ENCODE measurements at places on chromosomes 7 and 10.

GRCh38 chr10:126930883-126931503 is 25.8 kb downstream of the DOCK1 start:
- no peak overlapping the region for H3K4me3 ChIP-seq
- DNase-seq: no peak
- no peaks in the 10 kb centered on the region for H3K4me1 ChIP-seq

DNA sequence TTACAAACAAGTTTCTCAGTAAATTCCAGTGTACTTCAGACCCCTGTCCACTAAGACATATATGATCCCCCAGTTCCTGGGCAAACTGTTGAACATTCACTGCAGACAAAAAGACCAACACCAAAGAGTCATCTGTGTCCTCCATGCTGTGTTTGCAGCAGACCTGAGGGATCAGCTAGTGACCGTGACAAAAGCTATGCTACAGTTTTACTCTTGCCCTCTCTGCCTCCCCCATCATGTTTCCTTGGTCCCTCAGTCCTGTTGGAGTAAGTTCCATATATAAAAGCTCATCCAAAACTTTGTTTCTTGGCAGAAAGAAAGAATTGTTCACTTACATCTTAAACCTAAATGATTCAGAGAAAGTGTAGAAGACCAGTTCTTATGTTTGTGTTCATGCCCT is 56.1 kb downstream of the PODXL start:
- no peaks in the 10 kb centered on the region for H3K27me3 ChIP-seq
- H3K4me1 ChIP-seq: peaks cover 49% of the 10 kb centered on the region
- H3K4me3 ChIP-seq: no peak overlapping the region
- H3K27ac ChIP-seq: no peak overlapping the region
- H3K36me3 ChIP-seq: peaks cover 12% of the 10 kb centered on the region

GRCh38 chr7:64611717-64612116 is 48.8 kb upstream of the ZNF680 start:
- no peaks in the 10 kb centered on the region for H3K36me3 ChIP-seq
- no peak for DNase-seq
- no peaks in the 10 kb centered on the region for H3K27me3 ChIP-seq

GRCh38 chr10:83909001-83909400 is 230.3 kb upstream of the GHITM start:
- H3K27me3 ChIP-seq: no peaks in the 10 kb centered on the region
- H3K4me3 ChIP-seq: no peak overlapping the region
- no peaks in the 10 kb centered on the region for H3K36me3 ChIP-seq
- no peak overlapping the region for H3K27ac ChIP-seq
- DNase-seq: no peak

DNA sequence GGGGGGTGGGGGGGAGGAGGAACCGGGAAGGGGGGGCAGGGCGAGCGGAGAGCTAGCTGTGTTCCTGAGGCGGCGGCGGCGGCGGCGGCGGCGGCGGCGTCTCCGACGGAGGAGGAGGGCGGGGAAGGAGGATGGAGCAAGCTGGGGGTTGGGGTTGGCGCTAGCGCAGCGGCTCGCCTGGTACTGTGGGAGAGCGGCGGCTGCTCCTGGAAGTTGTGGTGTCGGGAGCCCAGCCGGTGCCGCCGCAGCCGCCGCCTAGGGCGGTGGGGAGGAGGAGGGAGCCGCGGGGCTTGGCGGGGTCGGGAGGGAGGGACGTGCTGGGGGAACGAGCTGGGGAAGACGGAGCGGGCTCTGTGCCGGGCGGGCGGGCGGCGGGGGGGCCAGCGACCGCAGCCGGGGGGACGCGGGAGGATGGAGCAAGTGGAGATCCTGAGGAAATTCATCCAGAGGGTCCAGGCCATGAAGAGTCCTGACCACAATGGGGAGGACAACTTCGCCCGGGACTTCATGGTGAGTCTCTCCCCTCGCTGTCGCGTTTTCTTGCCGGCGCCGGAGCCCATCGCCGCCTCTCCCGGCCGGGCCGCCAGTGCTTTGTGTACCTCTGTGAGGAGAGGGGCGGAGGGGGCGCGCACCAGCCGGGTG is at the start of gene PTPN12:
PTPN12 (plus strand) TSS at position 160 of the 642 bp plus-strand sequence; CDS start at position 412, 252 bp downstream.
- peak within 1 kb of the TSS; percentile 93 for H3K4me3 ChIP-seq
- H3K4me1 ChIP-seq: peaks cover 12% of the 10 kb centered on the region
- peak within 1 kb of the TSS; percentile 90 for H3K27ac ChIP-seq

- no peaks in the 10 kb centered on the region for H3K27me3 ChIP-seq
- no peak overlapping the region for H3K4me3 ChIP-seq
- H3K36me3 ChIP-seq: no peaks in the 10 kb centered on the region
These were observed 22.8 kb downstream of the FAM107B start for GRCh38 chr10:14751921-14752320.

DNA sequence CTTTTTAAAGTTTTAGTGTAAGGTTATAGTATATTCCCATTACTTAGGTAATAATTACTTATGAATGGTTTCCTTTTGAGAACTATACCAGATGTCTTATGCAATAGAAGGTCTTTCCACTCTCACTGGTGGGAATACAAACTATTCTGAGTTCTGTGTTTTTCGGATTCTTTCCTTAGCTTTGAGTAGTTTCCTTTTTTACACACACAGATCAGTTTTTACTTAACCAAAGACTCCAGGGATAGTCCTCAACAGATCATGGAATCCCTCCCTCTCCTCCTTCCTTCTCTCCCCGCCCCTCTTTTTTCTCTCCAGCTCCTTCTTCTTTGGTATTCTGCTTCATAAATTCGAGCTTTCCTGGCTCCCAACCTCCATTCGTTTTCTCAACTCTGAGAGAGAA is 13.3 kb downstream of the COPG2 start:
- H3K36me3 ChIP-seq: peaks cover 12% of the 10 kb centered on the region
- H3K27me3 ChIP-seq: no peaks in the 10 kb centered on the region
- no peak overlapping the region for H3K4me3 ChIP-seq
- DNase-seq: no peak
- H3K4me1 ChIP-seq: peaks cover 19% of the 10 kb centered on the region

GRCh38 chr10:78210548-78210947 is 176.9 kb downstream of the RPS24 start:
- peaks cover 2% of the 10 kb centered on the region for H3K27me3 ChIP-seq
- no peak overlapping the region for H3K4me3 ChIP-seq
- no peak overlapping the region for H3K27ac ChIP-seq
- no peaks in the 10 kb centered on the region for H3K36me3 ChIP-seq
- no peak for DNase-seq

GRCh38 chr10:34444223-34445183 is 370.6 kb downstream of the PARD3 start:
- H3K4me3 ChIP-seq: no peak overlapping the region
- no peaks in the 10 kb centered on the region for H3K36me3 ChIP-seq
- H3K27ac ChIP-seq: no peak overlapping the region
- DNase-seq: no peak
- H3K4me1 ChIP-seq: no peaks in the 10 kb centered on the region
- no peaks in the 10 kb centered on the region for H3K27me3 ChIP-seq

- H3K36me3 ChIP-seq: no peaks in the 10 kb centered on the region
- H3K4me1 ChIP-seq: peaks cover 15% of the 10 kb centered on the region
- no peaks in the 10 kb centered on the region for H3K27me3 ChIP-seq
- peak; percentile 24 for DNase-seq
- H3K4me3 ChIP-seq: peak overlapping the region; percentile 91
These were observed 1.1 kb downstream of the TTYH3 start for GRCh38 chr7:2632733-2633537.

DNA sequence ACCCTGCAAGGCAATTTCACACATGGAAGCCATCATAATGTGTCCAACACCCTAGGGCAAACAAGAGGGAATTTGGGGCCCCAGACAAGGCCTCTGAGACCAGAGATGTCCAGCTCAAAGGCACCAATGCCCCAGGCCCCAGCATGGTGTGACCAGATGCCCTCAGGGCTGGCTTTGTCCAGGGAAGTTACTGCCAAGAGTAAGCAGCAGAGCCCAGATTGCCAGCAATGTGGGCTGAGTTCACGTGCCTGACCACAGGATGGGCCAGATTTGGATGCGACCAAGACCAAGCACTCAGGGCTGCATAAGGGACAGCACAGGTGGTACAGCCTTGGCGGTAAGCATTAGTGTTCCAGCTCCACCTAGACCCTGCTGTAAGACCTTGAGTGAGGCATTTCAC is 12.7 kb downstream of the MYOF start:
- H3K27ac ChIP-seq: no peak overlapping the region
- no peak for DNase-seq
- no peaks in the 10 kb centered on the region for H3K4me1 ChIP-seq
- no peak overlapping the region for H3K4me3 ChIP-seq

- no peak overlapping the region for H3K27ac ChIP-seq
- no peaks in the 10 kb centered on the region for H3K4me1 ChIP-seq
- no peak for DNase-seq
- H3K27me3 ChIP-seq: no peaks in the 10 kb centered on the region
- H3K36me3 ChIP-seq: no peaks in the 10 kb centered on the region
These were observed 441.4 kb downstream of the CNTNAP2 start for GRCh38 chr7:146557971-146558469.

GRCh38 chr10:17676919-17677318 is 33.0 kb downstream of the STAM start:
- H3K36me3 ChIP-seq: peaks cover 7% of the 10 kb centered on the region
- H3K27me3 ChIP-seq: no peaks in the 10 kb centered on the region
- no peak for DNase-seq
- no peak overlapping the region for H3K27ac ChIP-seq
- H3K4me1 ChIP-seq: peaks cover 38% of the 10 kb centered on the region

- no peaks in the 10 kb centered on the region for H3K36me3 ChIP-seq
- no peak overlapping the region for H3K4me3 ChIP-seq
- H3K27me3 ChIP-seq: peaks cover 5% of the 10 kb centered on the region
- no peak overlapping the region for H3K27ac ChIP-seq
These were observed 18.3 kb upstream of the HBP1 start for GRCh38 chr7:107150375-107151073.

DNA sequence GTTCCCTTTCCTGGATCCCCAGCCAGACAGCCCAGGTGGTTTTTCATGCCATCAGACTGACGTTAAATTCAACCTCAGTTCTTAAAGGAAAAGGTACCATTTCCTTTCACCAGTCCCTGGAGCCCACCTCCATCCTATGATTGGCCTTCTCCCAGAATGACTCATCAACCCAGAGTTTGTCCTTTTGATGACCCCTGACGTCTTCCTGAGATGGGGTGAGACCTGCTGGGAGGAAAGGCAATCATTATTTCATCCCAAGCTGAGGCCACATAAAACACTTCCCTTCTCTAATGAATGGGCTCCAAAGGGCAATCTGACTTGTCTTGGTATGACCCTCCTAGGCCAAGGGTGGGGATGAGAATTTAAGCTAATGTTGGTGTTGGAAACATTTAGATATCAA is 750.7 kb downstream of the SUGCT start:
- no peak overlapping the region for H3K27ac ChIP-seq
- H3K36me3 ChIP-seq: no peaks in the 10 kb centered on the region
- no peaks in the 10 kb centered on the region for H3K4me1 ChIP-seq
- H3K27me3 ChIP-seq: no peaks in the 10 kb centered on the region

DNA sequence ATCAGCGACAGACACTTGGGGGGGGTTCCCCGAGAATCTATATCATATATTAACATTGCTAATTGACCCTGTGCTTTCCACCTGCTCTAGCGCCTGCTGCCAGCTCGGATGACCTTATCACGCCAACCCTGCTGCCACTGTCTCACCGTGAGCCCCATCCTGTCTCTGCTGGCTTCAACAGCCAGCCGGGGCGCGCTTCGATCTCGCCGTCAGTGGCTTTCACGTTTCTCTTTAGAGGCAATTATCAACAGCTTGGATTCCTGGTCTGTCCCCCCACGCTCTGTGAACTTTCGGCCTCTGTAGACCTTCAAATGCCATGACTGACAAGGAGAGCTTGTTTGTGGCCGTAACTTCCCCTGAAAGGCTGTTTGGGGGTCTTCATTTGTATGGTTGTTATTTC is 123.0 kb downstream of the EBF3 start:
- DNase-seq: no peak
- H3K27ac ChIP-seq: no peak overlapping the region
- no peaks in the 10 kb centered on the region for H3K4me1 ChIP-seq
- H3K4me3 ChIP-seq: no peak overlapping the region
- H3K36me3 ChIP-seq: no peaks in the 10 kb centered on the region
- H3K27me3 ChIP-seq: no peaks in the 10 kb centered on the region

DNA sequence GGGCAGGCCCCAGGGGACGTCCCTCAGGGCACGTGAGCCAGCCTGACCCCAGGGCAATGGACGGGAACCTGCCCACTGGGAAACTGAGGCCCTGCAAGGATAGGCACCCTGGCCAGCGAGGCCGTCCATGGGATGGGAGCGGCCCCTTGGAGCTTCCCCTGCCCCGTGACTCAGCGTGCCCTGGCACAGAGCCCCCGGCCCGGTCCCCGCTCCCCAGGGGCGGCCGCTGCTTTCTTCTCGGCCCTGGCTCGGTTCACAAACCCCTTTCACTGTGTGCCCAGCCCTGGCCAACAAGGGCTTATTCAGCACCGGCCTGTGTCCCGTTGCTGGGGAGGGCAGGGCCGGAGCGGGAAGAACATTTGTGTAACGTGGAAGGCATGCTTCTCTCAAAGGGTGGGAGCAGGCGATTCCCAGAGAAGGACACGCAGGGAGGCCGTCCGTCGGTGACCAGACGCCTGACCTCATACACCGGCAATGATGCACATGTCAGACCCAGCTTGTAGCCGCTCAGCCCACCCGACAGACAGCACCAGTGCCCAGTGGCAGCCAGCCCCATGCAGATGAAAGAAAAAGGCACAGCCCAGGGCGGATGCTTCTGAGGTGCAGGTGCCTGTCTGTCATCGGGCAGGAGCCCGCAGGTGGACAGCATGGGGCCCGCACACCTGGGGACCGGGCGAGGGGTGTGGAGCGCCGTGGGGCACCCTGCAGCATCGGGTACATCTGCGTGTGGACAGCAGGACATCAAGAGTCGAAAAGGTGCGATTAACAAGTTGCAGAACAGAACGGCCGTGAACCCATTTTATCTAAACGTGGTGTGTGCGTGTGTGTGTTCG is 94.5 kb downstream of the PDGFA start:
- no peaks in the 10 kb centered on the region for H3K36me3 ChIP-seq
- no peak overlapping the region for H3K27ac ChIP-seq
- no peaks in the 10 kb centered on the region for H3K4me1 ChIP-seq
- H3K27me3 ChIP-seq: no peaks in the 10 kb centered on the region

GRCh38 chr10:13100349-13101294 is 659 bp downstream of the OPTN start:
- H3K27me3 ChIP-seq: no peaks in the 10 kb centered on the region
- H3K36me3 ChIP-seq: peaks cover 23% of the 10 kb centered on the region

- peaks cover 20% of the 10 kb centered on the region for H3K27me3 ChIP-seq
- H3K4me3 ChIP-seq: no peak overlapping the region
- no peak for DNase-seq
These were observed 44.6 kb downstream of the INSIG1 start for GRCh38 chr7:155342313-155342712.

- peaks cover 52% of the 10 kb centered on the region for H3K36me3 ChIP-seq
- H3K27ac ChIP-seq: peak overlapping the region; percentile 94
- peak overlapping the region; percentile 70 for H3K4me3 ChIP-seq
- peaks cover 94% of the 10 kb centered on the region for H3K4me1 ChIP-seq
- no peak for DNase-seq
These were observed 38.9 kb downstream of the TSPAN14 start for GRCh38 chr10:80492848-80493521.

- peak overlapping the region; percentile 76 for H3K4me3 ChIP-seq
- peaks cover 3% of the 10 kb centered on the region for H3K36me3 ChIP-seq
- DNase-seq: peak; percentile 60
- peaks cover 53% of the 10 kb centered on the region for H3K4me1 ChIP-seq
These were observed 85.4 kb downstream of the ICA1 start for GRCh38 chr7:8176370-8177081.
